Cortex of kidney (tissue), 1 donor: ENCODE measurements at places on chromosomes 16 and 17.

DNA sequence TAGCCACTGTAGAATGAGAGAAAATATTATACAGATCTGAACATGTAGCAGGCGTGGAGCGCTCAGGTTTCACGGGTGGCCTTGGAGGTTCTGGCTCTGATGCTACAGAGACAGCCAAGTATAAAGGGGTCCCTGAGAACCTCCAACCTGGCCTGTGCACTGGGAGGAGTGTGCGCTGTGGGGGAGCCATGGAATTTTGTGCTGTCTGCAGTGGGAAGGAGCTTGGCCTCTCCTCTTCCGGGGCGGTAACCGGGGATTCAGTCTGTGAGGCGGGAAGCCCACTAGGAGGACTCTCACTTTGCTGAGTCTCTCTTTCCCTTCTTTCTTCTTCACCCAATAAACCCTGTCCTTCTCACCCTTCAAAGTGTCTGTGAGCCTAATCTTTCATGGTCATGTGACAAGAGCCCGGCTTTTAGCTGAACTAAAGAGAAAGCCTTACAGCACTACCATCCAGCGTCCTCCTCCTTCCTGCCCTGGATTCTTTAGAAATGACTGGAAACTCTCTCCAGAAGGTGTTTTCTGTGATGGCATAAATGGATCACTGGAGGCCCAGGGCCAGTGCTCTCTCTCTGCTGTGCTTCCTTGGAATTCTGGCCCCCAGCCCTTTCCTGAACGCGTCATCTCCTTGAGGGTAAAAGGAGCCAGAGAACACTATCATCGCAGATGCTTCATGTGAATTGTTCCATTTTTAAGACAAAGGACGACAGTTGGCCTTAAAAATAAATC lies 232.1 kb upstream of the CACNG5 start:
- DNase-seq = no peak

GRCh38 chr16:4339909-4340308 lies 11.2 kb downstream of the PAM16 start:
- no peak for DNase-seq

DNA sequence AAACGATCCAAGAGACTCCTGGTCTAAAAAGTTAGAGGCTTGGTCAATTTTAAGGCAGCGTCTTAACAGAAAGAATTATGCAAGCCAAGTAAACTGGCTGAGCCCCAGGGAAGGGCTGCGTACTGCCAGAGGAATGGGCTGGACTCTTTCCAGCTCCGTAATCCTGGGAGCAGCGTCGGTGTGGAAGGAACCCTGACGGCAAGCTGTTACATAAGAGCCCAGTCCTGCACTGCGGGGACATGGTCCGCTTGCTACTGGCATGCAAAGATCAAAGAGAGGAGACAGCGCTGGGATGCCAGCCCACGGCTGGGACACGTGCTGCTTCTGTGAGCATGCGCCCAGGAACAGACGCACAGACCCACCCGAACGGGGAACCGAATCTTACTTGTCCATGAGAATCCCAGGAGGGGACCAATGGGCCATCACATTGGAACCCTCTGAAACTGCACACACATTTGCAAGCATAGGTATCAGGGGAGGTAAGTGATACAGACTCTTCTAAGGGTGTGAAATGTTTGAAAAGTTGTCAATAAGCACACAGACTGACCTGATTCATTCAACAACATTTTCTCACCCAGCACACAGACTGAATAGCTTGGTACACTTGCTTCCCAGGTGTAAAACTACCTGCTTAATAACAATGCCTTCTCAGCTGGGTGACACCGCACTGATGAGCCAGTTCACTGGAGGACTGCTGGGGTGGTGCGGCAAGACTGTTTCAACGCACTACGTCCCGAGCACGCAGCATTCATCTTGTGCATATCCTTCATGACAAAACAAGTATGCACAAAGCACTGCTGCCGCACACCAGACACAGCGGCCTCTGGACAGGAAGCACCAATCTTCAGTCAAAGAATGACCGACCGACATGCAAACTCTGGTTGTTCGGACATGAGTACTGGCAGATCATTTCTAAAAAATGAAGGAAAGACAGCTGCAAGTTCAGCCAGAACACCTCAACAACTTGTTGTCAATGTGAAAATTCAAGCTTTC lies 94.9 kb downstream of the ANKRD11 start:
- no peak for DNase-seq

DNA sequence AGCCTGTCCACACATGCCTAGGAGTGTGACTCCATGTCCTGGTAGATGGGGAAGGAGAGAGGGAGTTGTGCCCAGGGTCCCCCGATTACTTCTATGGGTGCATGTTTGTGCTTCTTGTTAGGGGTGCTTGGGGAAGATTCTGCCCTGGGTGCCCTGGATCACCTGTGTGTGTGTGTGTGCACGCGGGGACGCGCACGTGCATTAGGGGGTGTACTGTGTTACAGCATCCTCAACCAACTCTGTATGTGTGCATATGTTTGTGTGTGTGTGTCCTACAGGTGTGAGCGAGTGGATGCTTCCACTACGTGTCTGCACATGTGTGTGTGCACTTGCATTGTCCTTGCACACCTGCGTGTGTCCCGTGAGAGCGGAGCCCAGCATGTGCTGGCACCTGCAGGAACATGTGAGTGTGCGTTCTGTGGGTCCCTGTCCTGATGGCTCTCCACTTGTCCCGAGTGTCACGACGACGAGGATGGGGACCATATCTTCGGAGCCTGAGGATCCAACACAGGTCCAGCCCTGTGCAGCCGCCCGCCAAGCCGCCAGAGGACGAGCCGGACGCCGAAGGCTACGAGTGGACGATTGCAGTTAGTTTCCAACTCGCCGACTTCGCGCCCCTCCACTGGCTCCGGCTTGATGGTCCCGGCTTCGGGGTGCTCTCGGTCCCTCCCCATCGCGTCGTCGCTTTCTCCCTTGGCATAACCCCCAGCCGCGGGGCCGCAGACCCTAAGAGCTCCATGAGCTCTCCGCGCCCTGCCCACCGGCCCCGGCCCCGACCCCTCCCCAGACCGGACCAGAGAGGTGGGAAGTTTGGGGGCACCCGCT lies 6.0 kb upstream of the TBC1D3B start:
- DNase-seq = no peak

GRCh38 chr16:88957887-88958577 lies 19.0 kb downstream of the CBFA2T3 start:
- DNase-seq = no peak

DNA sequence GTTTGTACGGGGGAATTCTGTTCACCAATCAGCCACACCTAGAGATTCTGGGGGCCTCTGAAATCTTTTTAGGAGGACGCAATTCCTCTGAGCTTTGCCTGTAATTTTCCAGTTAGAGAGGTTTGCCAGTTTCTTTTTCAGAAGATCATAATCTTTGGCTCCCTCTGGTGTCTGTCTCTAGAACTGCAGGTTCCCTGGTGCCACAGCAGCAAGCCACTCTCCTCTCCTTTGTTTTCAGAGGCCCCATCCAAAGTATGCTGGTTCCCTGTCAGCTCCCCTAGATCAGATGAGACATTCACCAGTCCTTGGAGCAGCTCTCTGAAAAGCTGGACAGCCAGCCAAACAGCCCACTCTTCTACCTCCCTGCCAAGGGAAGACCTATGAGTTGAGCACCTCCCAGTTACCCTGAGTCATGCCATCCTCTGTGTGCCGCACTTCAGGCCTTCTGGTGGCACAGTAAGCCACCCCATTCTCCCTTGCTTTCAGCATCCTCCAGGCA lies 36.1 kb downstream of the RNF112 start:
- DNase-seq = no peak

DNA sequence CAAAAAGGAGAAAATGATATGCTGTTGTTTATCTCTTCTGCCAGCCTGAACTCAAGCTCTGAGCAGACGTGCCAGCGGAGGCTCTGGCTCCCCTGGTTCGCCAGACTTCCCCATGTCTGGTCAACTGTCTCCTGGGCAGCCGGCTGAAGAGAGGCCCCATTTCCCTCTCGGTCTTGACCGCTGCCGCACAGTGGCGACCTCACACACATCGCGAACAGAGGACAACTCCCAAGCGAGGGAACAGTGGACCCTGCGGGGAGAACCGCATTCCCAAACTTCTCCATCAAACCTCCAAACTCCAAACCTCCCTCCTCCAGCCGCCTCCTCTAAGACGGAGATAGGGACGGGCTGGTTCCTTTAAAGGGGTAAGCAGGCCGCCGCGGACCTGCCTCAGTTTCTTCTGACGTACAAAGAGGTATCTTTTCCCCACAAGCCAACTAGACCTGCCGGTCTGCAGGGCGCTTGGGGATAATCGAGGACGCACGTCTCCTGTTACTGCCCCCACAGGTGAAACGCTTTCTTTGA lies 24.9 kb upstream of the RFFL start:
- DNase-seq = no peak

DNA sequence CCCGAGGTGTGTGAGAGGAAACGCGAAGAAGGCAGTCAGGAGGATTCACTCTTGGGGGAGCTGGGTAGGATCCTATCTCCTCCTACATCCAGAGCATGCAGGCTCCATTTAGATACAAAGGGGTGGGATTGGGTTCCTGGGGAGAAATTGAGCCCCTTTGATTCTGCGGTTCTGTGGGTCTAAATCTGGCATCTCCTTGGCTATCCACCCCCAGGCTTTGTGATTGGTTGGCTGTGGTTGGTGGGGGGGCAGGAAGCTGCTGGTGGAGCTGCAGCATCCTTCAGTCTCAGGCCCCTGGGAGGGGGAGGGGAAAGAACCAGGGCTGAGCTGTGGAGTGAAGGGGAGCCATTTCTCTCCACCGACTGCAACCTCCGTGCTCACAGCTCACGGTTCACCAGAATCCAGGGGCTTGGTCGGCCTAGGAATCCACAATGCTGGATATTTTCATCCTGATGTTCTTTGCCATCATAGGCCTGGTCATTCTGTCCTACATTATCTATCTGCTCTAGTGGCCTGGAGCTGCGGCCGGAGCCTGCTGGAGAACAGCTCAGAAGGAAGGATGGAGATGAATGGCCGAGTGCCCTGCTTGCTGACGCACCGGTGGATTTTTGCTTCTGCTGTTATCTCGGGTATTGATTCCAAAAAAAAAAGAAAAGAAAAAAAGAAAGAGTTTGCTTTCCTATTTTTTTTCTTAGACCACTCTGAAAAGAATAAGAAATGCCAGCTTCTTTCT lies at the start of gene LASP1NB:
TSS of gene LASP1NB (plus strand) at position 352 of the 733 bp plus-strand sequence.
- no peak for DNase-seq
